Mesothelial cell of epicardium (in vitro differentiated cells): ENCODE measurements at places on chromosomes 13 and 19. TPM values are rescaled to one million over a fixed set of nuclear protein-coding genes. Genes with fewer than 3 reads are reported as not detected.

The UBE2L5 gene
- 0.20 TPM in 1 of 3 replicates, not detected in the others for total RNA-seq

The KLK15 gene
- total RNA-seq: not detected in 3 replicates

The TLE2 gene
- total RNA-seq: 101 to 103 TPM (median 101 TPM) in 3 replicates

The SBK3 gene
- total RNA-seq: 0.25 TPM in 1 of 3 replicates, not detected in the others

The PEPD gene
- 49.7 to 52.6 TPM (median 50.5 TPM) in 3 replicates for total RNA-seq
